NCI-H187 (cell line): ENCODE measurements at places on chromosomes 13 and 19.

DNA sequence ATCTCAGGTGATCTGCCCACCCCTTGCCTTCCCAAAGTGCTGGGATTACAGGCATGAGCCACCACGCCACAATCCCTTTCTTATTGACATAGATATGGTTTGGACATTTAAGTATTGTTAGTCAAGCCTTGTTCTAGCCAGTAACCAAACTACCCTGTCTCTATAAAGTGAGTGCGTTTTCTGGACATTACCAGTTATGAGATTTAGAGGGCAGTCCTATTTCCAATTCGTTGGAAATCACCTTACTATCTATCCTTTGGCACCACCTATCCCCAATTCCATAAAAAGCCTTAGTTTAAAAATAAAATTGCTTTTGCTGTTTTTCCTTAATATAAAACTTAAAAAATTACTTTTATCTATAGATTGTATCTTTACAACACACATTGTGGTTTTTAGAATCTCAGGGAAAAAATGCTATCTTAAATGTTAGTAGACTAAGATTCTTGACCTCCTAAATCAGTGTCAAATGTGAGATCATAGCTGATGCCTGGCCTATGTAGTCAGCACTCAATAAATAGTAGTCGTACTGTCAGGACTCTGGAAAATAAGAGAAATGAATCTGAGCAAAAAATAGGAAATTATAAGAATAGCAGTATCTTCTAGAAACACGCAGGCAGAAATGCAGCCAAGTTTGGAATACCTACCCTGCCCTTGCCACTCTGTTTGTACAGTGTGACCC, 57.0 kb downstream of the NUFIP1 start:
- no peak for DNase-seq

- peak; percentile 28 for DNase-seq
These were observed 1.9 kb downstream of the CCNP start for GRCh38 chr19:40224342-40225150.

DNA sequence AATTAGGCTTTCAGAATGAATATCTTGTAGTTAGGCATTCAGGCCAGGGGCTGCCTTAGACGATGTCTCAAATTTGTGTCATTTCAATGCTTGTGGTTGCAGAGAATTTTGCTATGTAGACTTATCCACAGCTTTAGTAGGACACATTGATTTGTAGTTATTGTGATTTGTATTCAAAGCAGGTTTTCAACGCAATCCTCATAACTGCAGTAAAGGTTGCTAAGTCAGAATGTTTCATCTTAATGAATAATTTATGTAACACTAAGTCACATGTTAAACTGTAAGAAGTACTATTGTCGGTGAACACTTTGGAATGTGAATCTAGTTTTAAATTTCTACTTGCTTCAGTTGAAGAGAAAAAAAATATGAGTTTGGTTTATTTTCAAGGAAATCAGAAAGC, 1117.2 kb upstream of the SPRY2 start:
- no peak for DNase-seq

DNA sequence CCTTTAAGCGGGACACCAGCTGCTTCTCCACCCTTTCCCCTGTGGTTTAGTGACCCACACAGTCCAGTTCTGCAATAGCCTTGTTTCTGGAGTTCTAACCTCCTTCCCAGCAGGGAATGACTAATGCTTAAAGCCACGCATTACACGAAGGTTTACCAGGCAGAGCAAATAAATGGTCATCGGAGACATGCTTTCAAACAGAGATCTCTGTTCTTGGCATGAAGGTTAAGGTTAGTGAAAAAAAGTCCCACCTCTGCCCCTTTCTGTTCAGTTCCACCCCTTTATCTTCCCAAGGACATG, 25.3 kb upstream of the MEDAG start:
- DNase-seq, result no peak

DNA sequence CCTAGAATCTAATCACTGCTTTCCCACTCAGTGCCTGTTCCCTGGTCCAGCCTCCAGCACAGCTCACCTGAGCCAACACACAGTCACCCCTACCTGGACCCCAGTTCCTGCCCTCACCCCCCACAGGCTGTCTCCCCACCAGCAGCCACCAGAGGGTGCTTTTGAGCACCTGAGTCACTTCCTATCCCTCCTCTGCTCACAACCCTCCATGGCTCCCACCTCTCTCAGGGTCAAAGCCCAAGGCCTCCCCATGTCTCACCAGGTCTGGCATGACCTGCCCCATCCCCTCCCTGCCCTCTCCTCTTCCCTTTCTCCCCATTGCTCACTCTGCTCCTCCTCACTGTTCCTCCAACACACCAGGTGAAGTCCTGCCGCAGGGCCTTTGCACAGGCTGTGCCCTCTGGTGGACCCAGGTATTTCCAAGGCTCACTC, 7.1 kb upstream of the DPP9 start:
- no peak for DNase-seq

DNA sequence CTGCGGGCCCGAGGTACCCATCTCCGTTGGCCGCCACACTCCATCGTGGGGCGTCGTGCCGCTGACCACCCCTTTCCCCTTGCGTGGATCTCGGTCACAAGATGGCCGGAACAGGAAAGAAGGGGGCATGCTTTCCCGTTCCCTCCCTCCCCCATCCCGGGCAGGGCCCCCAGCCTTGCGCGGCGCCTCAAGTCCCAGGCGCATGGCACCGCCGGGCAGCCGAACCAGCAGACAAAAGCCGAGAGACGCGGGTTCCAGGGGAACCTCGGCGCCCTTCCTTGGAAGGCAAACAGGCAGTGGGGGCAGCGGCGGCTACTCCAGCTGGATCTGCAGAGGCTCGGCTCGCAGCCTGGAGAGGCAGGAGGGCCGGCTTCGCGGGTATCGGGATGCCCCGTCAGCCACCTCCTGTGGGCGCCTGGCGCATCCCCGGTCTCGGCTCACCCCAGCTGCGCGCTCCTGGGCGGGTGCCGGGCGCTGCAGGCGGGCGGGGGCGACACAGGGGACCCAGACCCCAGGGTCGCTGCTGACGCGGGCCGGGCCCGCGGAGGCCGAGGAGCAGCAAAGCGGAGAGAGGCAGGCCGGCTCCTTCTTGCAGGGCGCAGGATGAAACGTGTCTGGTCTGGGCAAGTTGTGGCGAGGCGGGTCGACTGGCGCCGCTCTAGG, 439 bp downstream of the DZIP1 start:
- no peak for DNase-seq

- no peak for DNase-seq
These were observed 924 bp downstream of the RGCC start for GRCh38 chr13:41458187-41458760.

DNA sequence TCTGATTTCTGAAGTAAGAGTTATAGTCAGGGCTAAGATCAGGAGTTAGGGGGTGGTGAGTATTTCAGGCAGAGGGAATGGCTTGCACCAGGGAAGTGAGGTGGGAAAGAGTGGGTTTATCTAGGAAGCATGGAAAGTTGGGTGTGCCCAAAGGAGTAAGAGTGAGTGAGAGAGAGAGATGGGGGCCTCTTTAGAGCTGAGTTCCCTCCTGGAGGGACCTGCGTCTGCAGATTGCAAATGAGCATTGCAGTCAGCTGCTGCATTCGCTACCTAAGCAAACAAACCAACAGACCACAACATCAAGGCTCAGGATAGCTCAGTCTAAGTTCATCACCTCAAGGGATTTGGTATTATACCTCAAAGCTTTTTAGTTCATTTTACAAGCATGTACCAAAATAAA, 405.8 kb downstream of the FGF9 start:
- no peak for DNase-seq

- DNase-seq, result no peak
These were observed 50.2 kb upstream of the PSG2 start for GRCh38 chr19:43132696-43133095.

DNA sequence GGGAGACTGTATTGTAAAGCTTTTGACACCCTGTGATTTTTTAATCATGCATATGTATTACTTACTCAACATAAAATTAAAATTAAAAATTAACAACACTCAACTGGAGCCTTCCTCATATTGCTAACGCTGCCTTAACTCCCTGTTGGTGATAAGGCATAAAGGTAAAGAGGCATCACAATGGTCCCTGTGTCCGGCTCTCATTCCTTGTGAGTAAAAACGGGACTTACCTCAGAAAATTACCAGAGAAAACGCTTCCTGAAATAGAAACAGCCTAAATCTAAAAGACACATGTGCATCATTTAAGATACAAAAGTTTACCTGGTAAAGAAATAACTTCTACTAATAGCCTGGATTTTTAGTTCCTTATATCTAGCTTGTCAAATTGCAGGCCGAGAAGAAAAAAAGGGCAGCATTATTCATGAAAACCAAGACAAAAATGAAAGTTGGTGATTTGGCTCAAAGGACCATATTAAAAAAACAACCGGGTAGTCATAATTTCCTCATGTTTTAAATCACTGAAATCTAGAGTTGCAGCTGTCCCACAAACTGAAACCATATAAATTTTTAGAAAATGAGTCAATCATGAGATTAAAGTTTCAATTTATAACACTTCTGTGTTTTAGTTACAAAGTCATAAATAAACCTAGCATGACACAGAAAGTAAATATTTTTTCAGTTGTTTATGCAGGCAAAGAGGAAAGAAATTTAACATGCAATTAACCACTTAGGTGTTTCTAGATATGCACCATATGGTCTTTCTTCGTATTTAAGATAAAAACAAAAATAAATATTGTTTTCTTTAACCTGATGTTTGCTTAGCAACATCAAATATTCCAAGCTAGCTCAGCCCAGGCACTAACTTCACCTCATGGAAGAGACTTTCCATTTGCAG, 94.7 kb downstream of the MIPEP start:
- DNase-seq, result no peak

DNA sequence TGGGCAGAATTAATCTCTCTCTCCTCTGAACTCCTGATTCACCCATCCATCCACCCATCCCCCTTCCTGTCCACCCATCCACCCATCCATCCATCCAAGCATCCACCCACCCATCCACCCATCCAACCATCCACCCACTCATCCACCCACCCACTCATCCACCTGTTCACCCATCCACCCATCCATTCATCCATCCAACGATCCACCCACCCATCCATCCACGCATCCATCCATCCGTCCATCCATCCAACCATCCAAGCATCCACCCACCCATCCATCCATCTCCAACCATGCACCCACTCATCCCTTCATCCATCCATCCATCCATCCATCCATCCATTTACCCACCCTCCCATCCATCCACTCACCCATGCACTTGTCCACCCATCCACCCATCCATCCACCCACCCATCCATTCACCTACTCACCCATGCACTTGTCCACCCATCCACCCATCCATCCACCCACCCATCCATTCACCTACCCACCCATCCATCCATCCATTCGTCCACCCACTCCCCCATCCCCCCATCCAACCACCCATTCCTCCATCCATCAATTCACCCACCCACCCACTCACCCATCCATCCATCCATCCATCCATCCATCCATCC, 18.7 kb downstream of the MEX3D start:
- DNase-seq, result no peak
